ENCODE measurements at places on chromosomes 11 and 22. TPM values are rescaled to one million over a fixed set of nuclear protein-coding genes. Genes with fewer than 3 reads are reported as not detected.
A peak's percentile ranks its signal among the peaks of the same experiment; 100 is the strongest.

DNA sequence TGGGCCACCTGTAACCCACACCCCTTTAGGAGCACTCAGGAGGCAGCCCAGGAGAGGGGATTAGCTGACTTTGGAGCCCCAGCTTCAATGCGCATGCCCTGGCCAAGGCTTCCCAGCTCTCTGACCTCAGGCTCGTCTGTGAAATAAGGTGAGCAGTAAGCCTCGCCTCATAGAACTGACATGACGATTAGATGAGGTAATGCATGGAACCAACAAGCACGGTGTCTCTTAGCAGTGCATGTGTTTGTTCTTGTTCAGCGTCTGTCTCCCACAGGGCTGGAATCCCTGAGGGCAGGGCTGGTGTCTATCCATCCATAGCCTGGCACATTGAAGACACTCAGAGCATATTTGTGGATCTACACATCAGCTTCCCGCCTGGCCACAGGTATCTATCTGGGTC is 415.4 kb downstream of the MN1 start:
- DNase-seq = peak; percentile 72

- no peak for DNase-seq
These were observed at the start of gene RAB36 for GRCh38 chr22:23144932-23145877. Gene RAB36 (plus strand): TSS chr22:23145477. CDS start chr22:23146617, 1,140 bp downstream.

GRCh38 chr11:46380340-46381047 is 975 bp upstream of the MDK start:
- no peak for DNase-seq

DNA sequence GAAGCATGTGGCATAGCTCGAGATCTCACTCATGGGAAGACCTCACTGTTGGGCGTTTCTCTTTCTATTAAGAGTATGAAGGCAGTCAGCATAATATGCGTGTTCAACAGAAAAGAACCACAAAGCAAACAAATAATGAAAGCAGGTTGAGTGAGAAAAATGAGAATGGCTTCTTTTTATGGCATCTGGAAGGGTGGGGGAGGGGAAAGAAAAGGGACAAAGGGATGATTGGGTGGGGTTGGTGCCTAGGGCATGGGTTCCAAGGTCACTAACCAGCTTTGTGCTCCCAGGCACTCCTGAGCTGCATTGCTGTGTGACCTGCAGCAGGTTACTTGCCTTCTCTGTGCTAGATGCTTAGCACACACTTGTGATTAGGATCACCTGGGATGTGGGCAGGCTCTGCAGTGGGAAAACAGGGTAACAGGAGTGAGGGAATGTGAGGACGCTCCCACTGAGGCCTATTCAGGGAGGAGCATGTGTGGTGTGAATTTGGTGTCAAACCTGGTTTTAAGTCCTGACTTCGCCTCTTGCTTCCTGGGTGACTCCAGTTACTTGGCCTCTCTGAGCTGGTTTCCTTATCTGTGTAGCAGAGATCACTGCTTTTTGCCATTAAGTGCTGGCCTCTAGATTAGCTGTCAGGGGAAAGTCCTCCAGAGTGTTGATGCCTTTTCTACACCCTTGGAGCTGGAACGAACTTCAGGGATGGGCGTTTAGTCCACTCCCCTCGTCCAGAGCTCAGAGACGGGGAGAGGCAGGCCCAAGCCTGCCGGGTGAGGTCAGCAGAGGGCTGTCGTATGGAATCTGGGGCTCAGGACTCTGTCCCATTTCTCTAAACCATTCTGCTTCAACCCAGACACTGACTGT is 74.8 kb downstream of the KIAA1671 start:
- no peak for DNase-seq

GRCh38 chr22:20987375-20987774 is 5.3 kb downstream of the LZTR1 start:
- no peak for DNase-seq

DNA sequence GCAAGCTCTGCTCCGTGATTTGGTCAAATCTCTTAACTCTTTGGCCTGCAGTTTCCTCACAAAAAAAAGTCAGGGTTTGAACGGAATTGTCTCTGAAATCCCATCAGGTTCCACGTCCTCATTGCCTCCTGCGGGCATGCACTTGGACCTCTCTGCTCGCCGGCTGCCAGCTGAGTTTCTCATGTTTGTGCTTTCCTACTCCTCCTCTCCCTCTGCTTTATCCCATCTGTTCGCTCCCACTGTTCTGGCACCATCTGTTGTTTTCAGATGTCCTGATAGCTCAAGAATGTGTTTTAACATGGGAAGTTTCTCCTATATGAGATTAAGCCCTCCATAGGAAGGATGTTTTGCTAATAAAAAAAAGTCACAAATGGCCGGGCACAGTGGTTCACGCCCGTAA is 49.4 kb upstream of the ARHGAP42 start:
- DNase-seq = no peak

DNA sequence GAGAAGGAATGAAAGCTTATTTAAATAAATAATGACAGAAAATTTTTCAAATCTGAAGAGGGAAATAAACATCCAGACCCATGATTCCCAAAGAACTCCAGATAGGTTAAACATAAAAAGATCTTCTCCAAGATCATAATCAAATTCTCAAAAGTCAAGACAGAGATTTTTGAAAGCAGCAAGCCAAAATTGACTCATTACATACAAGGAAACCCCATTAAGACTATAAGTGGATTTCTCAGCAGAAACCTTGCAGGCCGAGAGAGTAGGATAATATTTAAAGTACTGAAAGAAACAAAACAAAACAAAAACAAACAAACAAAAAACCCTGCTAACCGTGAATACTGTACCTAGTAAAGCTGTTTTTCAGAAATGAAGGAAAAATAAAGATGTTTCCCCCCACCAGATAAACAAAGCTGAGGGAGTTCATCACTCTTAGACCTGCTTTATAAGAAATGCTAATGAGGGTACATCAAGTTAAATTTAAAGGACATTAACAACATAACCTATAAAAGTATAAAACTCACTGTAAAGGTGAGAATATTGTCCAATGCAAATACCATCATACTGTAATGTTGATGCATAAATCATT is 412.2 kb downstream of the INSC start:
- DNase-seq = no peak

GRCh38 chr11:108647701-108648527 is 17.0 kb upstream of the DDX10 start:
- no peak for DNase-seq

GRCh38 chr22:43273902-43274484 is 69.2 kb downstream of the SCUBE1 start:
- DNase-seq = no peak

DNA sequence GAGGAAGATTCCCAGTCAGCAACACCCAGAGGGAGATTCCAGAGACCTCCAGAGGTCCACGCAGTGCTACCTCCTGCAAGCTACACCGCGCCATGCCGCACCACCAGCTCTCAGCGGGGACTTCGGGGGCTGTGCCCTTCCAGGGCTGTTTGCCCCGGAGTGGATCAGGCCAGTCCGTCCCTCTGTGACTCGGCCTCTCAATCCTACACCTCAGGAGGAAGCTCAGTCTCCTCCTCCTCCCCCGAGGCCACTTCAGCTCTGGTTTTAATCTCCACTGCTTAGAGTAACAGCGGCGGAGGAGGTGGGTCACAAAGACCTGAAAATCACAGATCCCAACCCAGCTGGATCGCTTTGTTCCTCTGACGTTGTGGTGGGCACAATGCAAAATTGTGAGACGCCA is 68.6 kb downstream of the PHF21B start:
- no peak for DNase-seq

DNA sequence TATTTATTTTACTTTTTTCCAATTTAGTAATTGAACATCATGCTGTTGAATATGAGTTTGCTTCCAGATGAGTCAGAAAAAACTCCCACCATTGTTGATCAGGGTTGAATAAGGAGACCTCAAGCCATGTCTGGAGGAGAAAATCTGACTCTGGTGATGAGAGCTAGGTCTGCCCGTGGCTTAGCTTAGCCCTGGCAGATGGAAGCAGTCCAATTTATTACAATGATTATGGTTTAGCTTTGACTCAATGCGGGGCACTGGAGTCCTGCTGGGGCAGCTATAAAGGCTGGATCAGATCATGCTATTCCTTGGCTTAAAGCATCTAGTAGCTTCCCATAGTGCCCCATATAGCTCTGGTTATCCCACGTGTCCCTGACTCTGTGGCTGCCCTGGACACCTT is 506.5 kb downstream of the MN1 start:
- DNase-seq = no peak

DNA sequence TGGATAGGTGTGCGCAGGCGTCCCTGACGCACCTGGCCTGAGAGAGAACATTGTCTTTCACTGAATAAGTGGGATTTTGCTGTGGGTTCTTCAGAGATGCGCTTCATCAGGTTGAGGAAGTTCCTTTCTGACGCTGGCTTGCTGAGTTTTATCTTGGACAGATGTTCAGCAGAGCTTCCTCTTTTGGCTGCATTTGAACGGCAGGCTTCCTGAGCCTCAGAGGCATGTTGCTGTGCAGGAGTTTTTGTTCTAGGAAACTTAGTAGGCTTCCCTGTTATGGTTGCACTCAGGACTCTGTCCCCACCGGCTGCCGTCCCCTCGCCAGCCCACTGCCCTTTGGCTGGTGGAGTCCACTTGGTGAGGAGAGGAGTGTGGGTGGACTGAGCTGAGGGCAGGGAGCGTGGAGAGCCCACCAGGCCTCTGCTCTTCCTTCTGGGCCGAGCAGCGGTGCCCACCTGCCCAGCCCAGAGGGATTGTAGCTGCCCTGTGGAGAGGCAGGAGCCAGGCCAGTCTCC is 17.2 kb downstream of the FRMD8 start:
- no peak for DNase-seq

DNA sequence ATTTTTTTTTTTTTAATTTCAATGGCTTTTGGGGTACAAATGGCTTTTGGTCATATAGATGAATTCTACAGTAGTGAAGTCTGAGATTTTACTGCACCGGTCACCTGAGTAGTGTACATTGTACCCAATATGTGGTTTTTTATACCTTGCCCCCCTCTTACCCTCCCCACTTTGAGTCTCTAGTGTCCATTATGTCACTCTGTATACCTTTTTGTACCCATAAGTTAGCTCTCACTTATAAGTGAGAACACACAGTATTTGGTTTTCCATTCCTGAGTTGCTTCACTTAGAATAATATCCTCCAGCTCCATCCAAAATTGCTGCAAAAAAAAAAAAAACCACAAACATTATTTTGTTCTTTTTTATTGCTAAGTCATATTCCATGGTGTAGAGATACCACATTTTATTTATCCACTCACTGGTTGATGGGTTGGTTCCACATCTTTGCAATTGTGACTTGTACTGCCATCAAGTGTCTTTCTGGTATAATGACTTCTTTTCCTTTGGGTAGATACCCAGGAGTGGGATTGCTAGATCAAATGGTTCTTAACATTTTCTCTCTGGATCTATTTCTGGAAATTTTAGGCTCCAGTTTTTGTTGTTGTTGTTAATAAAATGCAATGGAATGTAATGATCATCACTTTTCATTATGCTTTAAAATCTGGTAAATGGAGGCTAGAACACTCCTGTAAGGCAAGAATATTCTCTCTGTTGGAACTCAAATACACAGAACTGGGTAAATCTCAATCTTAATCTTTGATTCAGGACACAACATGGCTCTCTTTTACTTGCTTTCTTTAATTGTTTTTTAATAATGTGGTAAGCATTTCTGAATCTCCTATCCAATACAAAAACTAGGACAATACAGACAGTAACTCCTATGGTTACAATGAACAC is 10.3 kb downstream of the NEAT1 start:
- DNase-seq = no peak

DNA sequence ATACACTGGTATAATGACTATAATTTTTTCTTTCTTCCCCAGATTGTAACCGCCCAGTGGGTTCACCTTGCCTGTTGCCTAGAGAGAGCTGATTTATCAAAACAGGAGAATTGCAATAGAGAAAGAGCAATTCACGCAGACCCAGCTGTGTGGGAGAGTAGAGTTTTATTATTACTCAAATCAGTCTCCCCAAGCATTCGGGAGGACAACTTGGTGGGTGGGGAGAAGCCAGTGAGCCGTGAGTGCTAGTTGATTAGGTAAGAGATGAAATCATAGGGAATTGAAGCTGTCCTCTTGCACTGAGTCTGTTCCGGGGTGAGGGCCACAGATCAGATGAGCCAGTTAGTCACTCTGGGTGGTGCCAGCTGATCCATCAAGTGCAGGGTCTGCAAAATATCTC is 73.2 kb downstream of the SLC35F2 start:
- DNase-seq = no peak

The STARD10 gene
- total RNA-seq = 75.9 TPM

The SLC6A5 gene
- total RNA-seq = not detected

The RHOG gene
- 107 TPM for total RNA-seq

The OR52E8 gene
- total RNA-seq = not detected

The CDON gene
- total RNA-seq = 9.8 TPM
